Stimulated activated CD8-positive, alpha-beta memory T cell treated with anti-CD3 and anti-CD28 coated beads, Interleukin-15, amount 100 ng/mL, for 48 hours (primary cell): ENCODE measurements at places on chromosomes 5 and 9.

GRCh38 chr5:173643964-173644363 is 27.5 kb upstream of the BOD1 start:
- DNase-seq, result no peak

GRCh38 chr9:126157826-126158587 is 168.6 kb upstream of the MVB12B start:
- no peak for DNase-seq

DNA sequence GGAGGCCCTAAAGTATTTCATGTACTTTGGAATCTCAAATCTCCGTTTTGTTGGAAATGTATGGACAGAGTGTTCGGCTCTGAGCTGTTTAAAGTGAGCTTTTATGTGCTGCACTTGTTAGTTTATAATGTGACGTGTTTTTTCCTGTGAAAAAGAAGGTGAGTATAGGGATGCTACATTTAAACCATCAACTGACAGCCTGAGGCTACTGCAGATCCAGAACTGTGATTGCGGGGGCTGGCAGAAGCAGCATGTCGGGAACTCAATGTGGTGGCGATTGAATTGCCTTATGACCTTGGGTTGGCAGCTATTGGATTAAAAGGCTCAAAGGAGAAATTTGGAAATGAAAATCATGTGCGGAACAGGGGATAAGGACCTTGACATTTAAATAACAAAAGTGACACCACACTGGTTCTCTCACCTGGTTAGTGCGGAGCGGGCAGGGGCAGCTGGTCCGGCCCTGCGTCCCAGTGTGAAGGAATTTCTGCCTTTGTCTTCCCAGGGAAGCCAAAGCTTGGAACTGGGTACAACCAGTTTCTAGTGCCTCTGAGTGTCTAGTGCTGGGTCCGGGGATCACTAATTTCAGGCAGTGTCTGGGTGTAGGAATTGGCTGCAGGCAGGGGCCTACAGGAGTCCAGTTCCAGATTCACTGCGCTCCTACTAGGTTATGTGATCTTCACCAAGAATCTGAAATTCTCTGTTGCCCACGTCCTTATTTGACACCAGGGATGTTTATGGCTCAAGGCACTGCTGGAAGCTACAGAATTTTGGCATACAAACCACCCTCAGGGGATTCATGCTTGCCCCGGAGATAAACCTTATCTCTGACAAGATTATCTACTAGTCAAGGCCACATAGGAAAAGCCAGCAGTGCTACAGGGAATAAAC is 120.7 kb upstream of the ERCC6L2 start:
- no peak for DNase-seq

GRCh38 chr5:7770436-7770835 is 80.5 kb downstream of the CFAP90 start:
- no peak for DNase-seq

DNA sequence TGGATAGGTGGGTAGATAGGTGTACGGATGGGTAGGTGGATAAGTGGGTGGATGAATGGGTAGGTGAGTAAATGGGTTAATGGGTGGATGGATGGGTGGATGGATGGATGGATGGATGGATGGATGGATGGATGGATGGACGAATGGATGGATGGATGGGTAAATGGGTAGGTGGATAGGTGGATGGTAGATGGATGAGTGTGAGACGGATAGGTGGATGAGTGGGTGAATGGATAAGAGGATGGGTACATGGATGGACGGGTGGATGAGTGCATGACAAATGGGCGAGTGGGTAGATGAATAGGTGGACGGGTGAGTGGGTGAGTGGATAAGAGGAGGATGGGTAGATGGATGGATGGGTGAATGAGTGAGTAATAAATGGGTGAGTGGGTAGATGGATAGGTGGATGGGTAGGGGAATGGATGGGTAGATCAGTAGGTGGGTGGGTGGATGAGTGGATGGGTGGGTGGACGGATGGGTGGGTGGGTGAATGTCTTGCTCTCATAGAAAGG is 179.2 kb downstream of the FGF18 start:
- DNase-seq, result no peak

GRCh38 chr5:94217745-94218144 is 400.7 kb downstream of the KIAA0825 start:
- DNase-seq, result no peak

- no peak for DNase-seq
Measured at GRCh38 chr5:55033568-55033967, 9.5 kb downstream of the GZMK start.

- DNase-seq, result no peak
Measured at GRCh38 chr9:93821307-93821703, 133.8 kb downstream of the BARX1 start.

DNA sequence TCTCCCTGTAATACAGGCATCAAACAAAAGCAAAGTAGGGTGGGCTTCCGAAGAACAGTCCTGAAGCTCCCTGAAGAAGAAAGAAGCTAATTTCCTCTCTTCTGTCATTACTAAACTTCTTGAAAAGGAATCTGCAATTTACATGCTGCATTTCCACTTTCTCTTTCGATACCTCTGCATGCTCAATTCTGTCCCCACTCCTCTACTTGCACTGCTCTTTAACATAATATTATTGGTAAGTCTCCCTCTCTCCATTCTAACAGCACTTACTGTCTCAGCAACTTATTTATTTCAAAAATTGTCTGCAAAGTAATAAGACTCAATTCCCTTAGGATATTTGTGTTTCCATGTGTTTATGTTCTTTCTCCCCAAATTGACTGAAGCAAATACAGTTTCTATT is 3.9 kb upstream of the PLPP1 start:
- DNase-seq, result no peak

DNA sequence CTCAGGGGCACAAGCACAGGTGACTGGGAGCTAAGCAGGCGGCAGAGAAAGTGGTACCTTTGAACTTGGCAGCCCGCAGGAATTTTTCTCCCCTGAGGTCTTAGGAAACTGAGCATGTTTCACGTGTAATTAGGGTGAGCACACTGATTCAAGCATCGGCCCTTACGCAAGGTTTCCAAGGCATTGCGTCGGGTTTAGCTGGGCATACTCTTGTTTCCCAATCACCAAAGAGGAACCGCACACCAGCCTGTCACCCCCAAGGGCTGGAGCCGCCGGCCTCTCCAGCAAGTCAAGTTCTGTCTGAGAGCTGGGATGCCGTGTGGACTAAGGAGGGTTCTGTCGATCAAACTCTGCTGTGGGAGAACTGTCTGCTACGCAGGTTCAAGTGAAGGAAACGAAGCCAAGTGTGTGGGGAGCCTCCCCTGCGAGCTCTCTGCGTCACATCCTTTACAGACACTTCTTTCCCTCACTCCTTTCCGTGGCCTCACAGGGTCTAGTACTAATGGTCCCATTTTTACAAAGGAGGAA is 53.0 kb downstream of the ERGIC1 start:
- DNase-seq, result no peak

GRCh38 chr9:112403614-112404201 is 23.8 kb downstream of the HSDL2 start:
- no peak for DNase-seq

DNA sequence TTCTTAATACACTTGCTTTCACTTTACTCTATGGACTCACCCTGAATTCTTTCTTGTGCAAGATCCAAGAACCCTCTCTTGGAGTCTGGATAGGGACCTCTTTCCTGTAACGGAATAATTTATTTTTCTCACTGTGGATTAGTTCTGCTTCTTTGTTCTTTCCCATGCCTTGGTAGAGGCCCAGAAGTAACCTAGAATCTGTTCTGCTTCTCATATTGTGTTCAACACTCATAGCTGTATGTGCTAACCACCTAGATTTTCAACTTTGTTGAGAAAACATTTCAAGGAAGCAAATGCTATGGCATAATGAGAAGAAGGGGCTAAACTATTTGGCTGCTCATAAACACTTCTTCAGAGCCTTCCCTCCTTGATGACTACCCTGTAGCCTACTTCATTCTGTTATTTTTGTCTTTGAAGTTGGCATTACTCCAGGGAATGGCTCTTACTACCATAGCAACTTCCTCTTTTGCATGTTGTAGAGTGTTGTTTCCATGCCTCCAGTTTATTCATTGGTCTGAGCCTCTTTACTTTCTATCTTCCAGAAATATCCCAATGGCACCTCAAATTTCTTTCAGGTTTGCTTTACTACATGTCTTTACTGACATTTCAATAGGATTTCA is 74.3 kb downstream of the KIAA0825 start:
- DNase-seq, result no peak

DNA sequence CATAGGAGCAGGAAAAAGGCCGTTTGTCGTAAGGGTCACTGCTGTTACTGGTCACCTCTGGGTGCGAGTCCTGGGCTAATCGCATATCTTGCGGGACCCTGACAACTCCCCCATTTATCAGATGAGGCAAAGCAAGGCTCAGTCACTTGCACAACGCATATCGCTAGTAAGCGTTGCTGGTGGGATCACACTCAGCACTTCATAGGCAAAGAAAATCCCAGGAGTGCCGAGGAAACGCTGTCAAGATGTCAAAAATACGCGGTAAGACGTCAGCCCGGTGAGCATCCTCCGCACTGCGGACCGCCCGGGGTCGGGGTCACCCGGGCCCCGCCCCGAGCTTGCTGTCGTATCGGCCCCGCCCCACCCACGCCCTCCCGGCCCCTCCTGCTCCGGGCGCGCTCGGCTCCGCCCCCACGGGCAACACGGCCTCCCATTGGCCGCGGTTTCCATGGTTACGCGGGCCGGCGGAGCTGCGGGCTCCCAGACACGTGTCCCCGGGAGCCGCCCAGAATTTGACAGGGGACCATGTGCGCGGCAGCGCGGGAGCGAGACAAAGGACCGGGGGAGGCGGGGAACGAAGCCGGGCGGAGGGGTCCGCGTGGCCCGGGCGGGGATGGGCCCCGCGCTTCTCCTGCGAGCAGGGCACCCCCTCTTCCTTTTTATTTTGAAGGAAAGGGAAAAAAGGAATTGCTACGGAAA is 80.2 kb upstream of the IER5L start:
- peak; percentile 87 for DNase-seq

- DNase-seq, result no peak
Measured at GRCh38 chr5:13278811-13279210, 665.7 kb downstream of the DNAH5 start.

- DNase-seq, result no peak
Measured at GRCh38 chr9:72151104-72151503, 1.9 kb downstream of the GDA start.

DNA sequence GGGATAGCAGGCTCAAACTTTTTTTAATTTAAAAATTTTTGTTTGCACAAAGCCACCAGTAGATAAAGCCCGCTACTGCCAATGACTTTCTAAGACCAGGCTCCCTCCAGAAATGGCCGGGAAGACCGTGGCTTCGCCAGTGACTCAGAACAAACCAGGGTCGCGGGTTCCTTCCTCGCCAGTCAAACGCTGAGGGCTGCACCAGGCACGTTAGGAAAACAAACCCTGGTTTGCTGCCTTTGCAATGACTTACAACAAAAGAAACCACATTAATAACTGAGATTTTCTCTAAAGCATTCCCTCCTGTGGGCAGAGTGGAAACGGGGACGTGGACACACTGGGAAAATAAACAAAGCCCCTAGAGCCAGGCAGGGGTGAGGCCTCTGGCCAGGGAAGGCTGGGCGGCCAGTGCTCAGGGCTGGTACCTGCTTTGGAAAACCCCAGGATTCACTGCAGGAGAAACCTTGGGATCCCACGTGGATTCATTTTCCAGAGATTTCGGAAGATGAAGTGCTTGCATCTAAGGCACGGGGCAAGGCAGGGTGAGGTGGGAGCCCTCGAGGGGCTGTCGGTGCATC is 3.8 kb downstream of the PRRX2 start:
- DNase-seq, result no peak

- no peak for DNase-seq
Measured at GRCh38 chr9:78654324-78654723, 357.4 kb downstream of the PSAT1 start.

- DNase-seq, result no peak
Measured at GRCh38 chr9:99753436-99753835, 68.2 kb upstream of the NR4A3 start.

DNA sequence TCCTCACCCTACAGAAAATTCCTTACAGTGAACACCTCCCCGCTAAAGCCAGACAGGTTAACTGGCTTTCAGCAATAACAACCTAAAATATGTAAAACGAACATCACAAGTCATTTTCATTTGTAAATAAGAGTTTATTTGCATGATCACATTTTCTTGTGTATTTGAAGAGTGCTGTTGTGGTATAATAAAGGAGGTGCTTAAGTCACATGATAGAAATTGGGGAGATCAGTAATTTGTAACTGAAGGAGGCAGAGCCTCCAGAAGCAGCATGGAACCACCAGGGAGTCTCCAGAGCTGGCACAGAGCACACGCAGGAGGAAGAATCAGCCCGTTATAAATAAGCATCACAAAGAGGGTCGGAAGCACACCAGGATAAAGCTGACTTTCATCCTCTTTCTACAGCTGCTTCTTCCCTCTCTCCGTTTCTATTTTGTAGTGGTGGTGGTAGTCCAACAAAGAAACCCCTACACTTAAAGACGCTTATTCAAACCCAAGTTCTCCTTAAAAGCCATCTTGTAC is 210.6 kb downstream of the MAPKAP1 start:
- DNase-seq, result no peak

DNA sequence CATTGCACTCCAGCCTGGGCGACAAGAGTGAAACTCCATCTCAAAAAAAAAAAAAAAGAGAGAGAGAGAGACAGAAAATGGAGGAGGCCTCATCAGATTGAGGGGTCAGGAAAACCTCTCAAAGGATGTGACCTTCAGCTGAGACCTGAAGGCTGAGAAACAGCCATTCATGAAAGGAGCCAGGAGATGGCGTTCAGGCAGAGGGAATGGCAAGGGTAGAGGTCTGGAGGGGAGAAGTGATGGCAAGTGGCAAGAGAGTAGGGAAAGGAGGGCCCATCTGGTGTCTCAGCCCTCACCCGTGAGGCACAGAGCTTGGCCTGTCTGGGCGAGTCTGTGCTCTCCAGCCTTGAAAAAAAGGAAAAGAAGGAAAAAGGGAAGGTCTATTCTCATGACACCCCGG is 17.0 kb downstream of the CAMK2A start:
- DNase-seq, result no peak

- no peak for DNase-seq
Measured at GRCh38 chr9:135744333-135745070, 42.5 kb downstream of the KCNT1 start.

DNA sequence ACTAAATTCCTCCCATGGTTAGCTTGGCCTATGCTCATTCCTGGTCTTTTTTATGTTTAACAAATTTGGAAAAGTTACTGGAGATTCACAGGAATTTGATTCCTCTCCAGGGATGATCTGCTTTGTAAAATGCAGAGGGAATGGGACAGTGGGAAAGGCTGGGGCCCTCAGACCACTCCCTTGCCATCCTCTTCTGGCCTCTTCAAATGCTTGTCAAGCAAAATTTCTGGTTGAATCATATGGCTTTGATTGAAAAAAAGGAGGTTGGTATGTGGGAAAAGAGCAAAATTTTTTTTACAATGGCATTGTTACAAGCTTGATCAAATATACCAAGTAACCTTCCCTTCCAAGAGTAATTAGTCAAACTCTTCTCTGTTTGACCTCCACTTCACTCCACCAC is 225.1 kb downstream of the PIK3R1 start:
- no peak for DNase-seq
